Thoracic aorta (tissue), 2 donors: ENCODE measurements at places on chromosomes 2 and 18. TPM values are rescaled to one million over a fixed set of nuclear protein-coding genes. Genes with fewer than 3 reads are reported as not detected.

Gene FTCDNL1
- 3.4 TPM for total RNA-seq

Gene BOLL
- not detected for total RNA-seq

Gene UGT1A9
- not detected for total RNA-seq

Gene ASB18
- total RNA-seq, result not detected

Gene TEX44
- total RNA-seq, result not detected

Gene FANCL
- total RNA-seq, result 20.2 TPM

DNA sequence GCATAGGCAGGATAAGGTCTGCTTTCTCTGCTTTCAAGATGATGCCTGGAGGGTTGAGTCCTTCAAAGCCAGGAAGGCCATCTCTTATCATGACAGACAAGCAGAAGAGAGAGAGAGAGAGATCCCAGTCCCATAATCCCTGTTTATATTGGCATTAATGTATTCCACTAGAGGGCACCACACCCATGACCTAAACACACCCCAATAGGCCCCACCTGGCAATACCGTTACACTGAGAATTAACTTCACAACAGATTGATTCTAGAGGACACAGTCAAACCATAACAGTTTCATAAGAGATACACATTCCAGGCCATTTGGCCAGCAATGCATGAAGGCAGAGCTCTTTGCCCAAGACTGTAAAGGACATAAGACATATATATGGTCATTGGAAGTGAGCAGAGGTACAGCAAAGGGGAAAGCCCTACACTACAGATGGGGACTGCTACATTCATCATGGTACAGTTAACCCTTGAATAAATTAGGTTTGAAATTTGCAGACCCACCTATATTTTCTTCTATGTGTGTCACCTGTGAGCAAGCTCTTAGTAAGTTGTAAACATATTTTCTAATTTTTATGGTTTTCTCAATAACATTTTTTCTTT is 1516.1 kb downstream of the RPIA start:
- no peak for DNase-seq
- H3K36me3 ChIP-seq, result no peaks in the 10 kb centered on the region
- H3K27ac ChIP-seq, result no peak overlapping the region
- H3K4me1 ChIP-seq, result no peaks in the 10 kb centered on the region
- H3K4me3 ChIP-seq, result no peak overlapping the region
- H3K27me3 ChIP-seq, result no peaks in the 10 kb centered on the region

- no peak overlapping the region for H3K27ac ChIP-seq
- H3K36me3 ChIP-seq, result no peaks in the 10 kb centered on the region
- H3K4me1 ChIP-seq, result no peaks in the 10 kb centered on the region
- H3K27me3 ChIP-seq, result no peaks in the 10 kb centered on the region
Observed at GRCh38 chr2:185475914-185476313, 262.7 kb upstream of the FSIP2 start.

DNA sequence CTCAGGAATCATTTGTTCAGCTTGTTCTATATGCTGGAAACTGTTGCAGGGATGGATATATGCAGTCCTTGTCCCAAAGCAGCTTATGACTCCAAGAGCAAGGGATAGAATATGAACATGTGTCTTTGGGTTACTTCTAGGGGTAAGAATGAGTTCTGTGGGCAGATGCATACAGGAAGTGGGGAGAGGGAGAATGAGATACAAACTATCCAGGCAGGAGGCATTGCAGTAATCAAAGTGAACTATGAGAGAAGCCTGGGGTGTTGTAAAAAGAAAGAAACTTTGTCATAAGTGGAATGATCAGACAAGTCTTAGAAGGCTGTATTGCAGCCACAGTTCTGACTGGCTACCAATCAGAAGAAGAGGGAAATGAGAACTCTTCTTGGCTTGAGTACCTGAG is 44.8 kb upstream of the RAB6D start:
- no peak overlapping the region for H3K27ac ChIP-seq
- no peaks in the 10 kb centered on the region for H3K27me3 ChIP-seq

DNA sequence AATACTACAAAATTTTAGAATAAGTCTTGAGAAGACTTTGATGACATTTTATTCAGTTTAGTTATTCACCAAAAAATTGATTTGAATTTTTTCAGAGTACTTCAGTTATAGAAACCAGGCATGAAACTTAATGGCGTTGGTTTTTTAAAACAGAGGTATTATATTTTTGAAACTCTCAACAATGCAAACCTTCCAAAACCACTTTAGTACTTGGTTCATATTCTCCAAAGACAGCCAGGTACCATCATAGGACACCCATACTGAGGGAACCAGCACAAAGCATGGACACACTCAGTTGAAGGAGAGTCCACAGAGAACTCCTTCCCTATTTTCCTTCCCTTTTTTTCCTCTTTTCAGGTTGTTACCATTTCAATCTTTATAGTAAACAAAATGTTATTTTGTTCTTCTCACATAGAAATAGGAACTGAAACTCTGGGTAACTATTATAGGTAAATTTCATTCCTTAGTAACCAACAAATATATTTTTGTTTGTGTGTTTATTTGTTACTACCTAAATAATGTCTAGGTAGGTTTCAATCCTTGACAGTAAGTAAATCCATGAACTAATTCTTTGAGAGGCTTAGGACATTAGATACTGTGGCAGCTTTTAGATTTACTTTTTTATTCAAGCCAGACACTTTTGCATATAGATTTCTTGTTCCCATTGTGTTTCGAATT is 95.8 kb downstream of the TMEFF2 start:
- no peaks in the 10 kb centered on the region for H3K27me3 ChIP-seq
- H3K36me3 ChIP-seq, result no peaks in the 10 kb centered on the region
- H3K4me3 ChIP-seq, result no peak overlapping the region
- no peak overlapping the region for H3K27ac ChIP-seq
- no peak for DNase-seq

DNA sequence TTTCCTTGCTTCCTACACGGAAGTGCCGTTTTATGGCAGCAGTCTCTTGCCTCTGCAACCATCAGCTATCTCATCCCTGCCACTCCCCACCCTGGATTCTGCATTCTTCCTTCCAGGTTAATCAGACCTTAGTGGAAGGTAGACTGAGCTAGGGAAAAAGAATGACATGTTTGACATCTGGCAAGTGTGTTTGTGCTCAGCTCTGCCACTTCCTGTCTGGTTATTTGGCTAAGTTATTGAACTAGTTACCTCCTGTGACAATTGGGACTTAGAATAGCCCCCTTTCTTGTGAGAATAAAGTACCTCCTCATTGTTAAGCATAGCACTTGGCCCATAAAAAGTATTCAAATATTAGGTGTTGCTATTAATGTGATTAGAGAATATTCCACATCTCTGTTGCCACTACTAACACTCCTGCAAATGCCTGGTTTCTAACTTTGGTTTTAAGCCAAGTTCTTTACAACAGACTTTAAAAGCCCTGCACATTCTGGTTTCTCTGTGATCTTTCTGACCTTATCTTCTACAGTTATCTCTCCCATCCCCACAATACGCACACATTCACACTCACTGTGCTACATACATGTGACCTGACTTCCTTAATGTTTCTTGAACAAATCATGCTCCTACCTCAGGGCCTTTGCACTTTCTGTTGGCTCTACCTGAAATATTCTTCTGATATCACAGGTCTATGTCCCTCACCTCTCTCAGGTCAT is 10.8 kb upstream of the MAPRE2 start:
- H3K27ac ChIP-seq, result no peak overlapping the region
- H3K4me3 ChIP-seq, result peak overlapping the region; percentile 56
- no peak for DNase-seq
- H3K36me3 ChIP-seq, result no peaks in the 10 kb centered on the region
- no peaks in the 10 kb centered on the region for H3K27me3 ChIP-seq

- H3K36me3 ChIP-seq, result no peaks in the 10 kb centered on the region
- H3K27me3 ChIP-seq, result no peaks in the 10 kb centered on the region
- H3K4me3 ChIP-seq, result peak overlapping the region; percentile 79
- no peak for DNase-seq
- no peak overlapping the region for H3K27ac ChIP-seq
Observed at GRCh38 chr2:71452565-71452964, 796 bp upstream of the DYSF start.

- H3K27ac ChIP-seq, result no peak overlapping the region
- no peaks in the 10 kb centered on the region for H3K4me1 ChIP-seq
- DNase-seq, result no peak
- no peaks in the 10 kb centered on the region for H3K27me3 ChIP-seq
- no peak overlapping the region for H3K4me3 ChIP-seq
Observed at GRCh38 chr18:74303936-74304335, 11.7 kb upstream of the C18orf63 start.

DNA sequence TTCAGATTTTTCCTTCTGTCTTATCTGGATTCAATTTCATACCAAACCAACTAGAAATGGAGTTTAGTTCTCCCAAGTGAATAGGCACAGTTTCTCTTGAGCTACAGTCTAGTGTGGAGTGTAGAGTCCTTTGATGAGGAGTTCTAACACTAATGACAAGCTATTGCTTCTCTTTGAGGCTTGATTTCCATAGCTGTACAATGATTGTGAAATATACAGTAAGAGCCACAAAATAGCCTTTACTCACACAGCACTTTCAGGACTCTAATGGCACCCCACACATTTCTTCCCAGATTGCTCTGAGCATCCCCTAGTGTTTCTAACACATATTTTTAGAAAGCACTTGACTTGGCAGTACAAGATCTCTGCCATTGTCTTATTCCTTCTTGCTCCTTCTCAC is 153.3 kb downstream of the LRRTM1 start:
- DNase-seq, result no peak
- H3K4me3 ChIP-seq, result no peak overlapping the region
- no peaks in the 10 kb centered on the region for H3K4me1 ChIP-seq
- H3K27me3 ChIP-seq, result no peaks in the 10 kb centered on the region
- H3K27ac ChIP-seq, result no peak overlapping the region

GRCh38 chr2:24818721-24819167 is 25.5 kb downstream of the CENPO start:
- H3K36me3 ChIP-seq, result peaks cover 5% of the 10 kb centered on the region
- no peak overlapping the region for H3K4me3 ChIP-seq
- no peak overlapping the region for H3K27ac ChIP-seq
- no peaks in the 10 kb centered on the region for H3K27me3 ChIP-seq
- no peaks in the 10 kb centered on the region for H3K4me1 ChIP-seq
- no peak for DNase-seq

DNA sequence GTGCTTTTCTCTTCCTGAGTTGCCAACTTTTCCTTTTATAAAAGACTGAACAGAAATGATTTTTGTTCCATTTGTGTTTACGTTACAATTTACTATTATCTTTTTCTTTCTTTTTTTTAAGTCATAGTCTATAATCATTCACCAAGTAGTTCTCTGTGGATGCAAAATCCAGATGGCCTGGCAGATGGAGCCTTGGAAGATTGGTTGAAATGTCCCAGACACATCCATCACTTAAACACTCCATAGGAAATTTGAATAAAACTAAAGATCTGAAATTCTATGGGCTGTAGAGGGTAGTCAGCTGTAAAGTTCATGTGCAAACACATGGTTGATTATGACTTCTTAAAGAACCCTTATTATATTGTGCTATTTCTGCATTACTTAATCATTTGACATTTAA is 164.8 kb upstream of the DOCK10 start:
- no peak overlapping the region for H3K4me3 ChIP-seq
- no peak for DNase-seq
- no peaks in the 10 kb centered on the region for H3K36me3 ChIP-seq
- H3K27ac ChIP-seq, result no peak overlapping the region
- H3K4me1 ChIP-seq, result no peaks in the 10 kb centered on the region
- H3K27me3 ChIP-seq, result no peaks in the 10 kb centered on the region

GRCh38 chr18:34128436-34128835 is 96.3 kb downstream of the NOL4 start:
- H3K4me3 ChIP-seq, result no peak overlapping the region
- H3K36me3 ChIP-seq, result no peaks in the 10 kb centered on the region
- H3K27ac ChIP-seq, result no peak overlapping the region
- no peaks in the 10 kb centered on the region for H3K4me1 ChIP-seq
- no peaks in the 10 kb centered on the region for H3K27me3 ChIP-seq

GRCh38 chr2:86518481-86518880 is 44.8 kb downstream of the CHMP3 start:
- H3K27me3 ChIP-seq, result no peaks in the 10 kb centered on the region
- no peak overlapping the region for H3K27ac ChIP-seq
- no peak for DNase-seq
- H3K4me3 ChIP-seq, result no peak overlapping the region

DNA sequence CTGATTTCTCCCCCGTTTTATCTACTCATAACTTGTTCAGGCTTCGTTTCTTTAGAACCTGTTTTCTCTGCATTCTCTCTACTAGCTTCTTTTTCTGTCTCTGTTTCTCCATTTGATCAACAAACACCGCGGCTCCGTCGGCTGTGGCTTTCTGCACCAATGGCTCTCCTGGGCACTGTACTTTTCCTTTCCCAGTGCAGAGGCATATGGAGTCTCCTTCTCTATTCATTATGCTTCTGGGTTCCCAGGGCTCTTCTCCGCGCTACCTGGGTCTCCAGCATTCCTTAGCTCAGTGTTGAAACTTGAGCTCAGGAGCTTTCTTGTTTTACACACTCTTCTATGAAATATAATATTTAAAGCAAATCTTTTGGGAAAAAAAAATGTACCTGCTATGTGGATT is 196.6 kb upstream of the SOX11 start:
- H3K4me3 ChIP-seq, result no peak overlapping the region
- no peaks in the 10 kb centered on the region for H3K36me3 ChIP-seq
- no peak overlapping the region for H3K27ac ChIP-seq
- DNase-seq, result no peak
- H3K4me1 ChIP-seq, result no peaks in the 10 kb centered on the region

GRCh38 chr2:113041871-113042270 is 10.8 kb downstream of the IL36B start:
- no peaks in the 10 kb centered on the region for H3K36me3 ChIP-seq
- H3K27me3 ChIP-seq, result no peaks in the 10 kb centered on the region
- no peak for DNase-seq
- no peaks in the 10 kb centered on the region for H3K4me1 ChIP-seq
- no peak overlapping the region for H3K27ac ChIP-seq

DNA sequence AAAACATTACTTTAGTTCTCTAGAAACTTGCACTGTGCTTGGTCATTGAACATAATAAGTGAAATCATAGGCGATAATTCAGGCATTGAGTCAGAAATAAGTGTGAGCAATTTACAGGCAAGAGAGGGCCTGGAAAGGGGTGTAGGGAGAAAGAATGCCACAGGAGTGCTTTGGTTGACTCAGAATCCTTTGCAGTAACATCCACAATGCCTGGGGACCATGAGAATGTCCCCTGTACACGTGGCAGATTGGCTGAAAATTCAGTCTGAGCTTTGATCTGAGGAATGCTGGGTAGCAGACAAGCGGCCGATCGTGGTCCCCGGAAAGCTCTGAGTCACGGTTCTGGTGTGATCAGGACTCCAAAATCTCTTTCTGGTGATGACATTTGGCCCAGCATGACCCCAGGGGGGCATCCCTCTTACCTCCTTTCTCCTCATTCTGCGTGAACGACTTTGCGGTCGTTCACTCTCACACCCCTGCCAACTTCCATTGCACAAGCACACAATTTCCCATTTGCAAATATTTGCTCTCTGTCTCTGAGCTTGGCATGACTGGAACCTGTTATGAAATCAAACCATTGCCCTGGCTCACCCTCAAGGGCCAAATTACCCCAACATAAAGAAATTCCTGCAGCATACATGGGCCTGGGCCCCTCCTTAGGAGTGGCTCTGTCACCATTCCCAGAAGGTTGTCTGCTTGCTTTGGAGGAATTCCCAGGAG is 305.0 kb upstream of the EPAS1 start:
- H3K4me3 ChIP-seq, result peak overlapping the region; percentile 49
- peak; percentile 56 for DNase-seq
- H3K4me1 ChIP-seq, result peaks cover 15% of the 10 kb centered on the region
